Activated CD8-positive, alpha-beta memory T cell treated with anti-CD3 and anti-CD28 coated beads, Interleukin-2, amount 10 ng/mL, durations not matched to agents 7 days and 5 days (primary cell): ENCODE measurements at places on chromosomes 3 and 15.

- no peak for DNase-seq
Observed at GRCh38 chr3:184808021-184808420, 3.9 kb upstream of the VPS8 start.

GRCh38 chr3:128457937-128458336, 8.8 kb downstream of the DNAJB8 start:
- DNase-seq: no peak

GRCh38 chr15:48374472-48374871, 43.2 kb downstream of the DUT start:
- no peak for DNase-seq

DNA sequence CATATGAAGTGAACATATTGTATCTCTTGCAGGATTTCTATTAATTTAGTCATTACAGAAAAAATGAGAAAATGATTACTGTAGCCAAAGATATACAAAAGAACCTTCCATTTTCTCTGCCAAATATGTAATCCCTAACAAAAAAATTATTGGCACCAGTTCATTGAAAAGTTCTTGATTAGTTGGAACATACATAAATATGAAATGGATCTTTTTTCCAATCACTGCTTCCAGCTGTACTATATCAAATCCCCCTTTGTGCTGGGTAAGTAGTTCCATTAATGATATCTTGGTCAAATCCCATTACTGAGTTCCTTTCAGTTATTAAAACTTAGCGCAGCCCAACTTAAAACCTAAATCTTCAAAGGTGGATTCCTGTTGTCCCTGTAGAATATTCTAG, 263.8 kb downstream of the SLC9A9 start:
- DNase-seq: no peak
